ENCODE measurements at places on chromosomes 5 and 9. TPM values are rescaled to one million over a fixed set of nuclear protein-coding genes. Genes with fewer than 3 reads are reported as not detected.

GRCh38 chr9:2755285-2755684 is 38.0 kb downstream of the KCNV2 start:
- H3K36me3 ChIP-seq: no peaks in the 10 kb centered on the region
- no peak overlapping the region for H3K27ac ChIP-seq
- no peak overlapping the region for H3K4me3 ChIP-seq
- no peaks in the 10 kb centered on the region for H3K27me3 ChIP-seq
- no peak for DNase-seq
- no peaks in the 10 kb centered on the region for H3K4me1 ChIP-seq

- H3K36me3 ChIP-seq: no peaks in the 10 kb centered on the region
- no peak overlapping the region for H3K27ac ChIP-seq
- H3K27me3 ChIP-seq: no peaks in the 10 kb centered on the region
- H3K4me1 ChIP-seq: no peaks in the 10 kb centered on the region
- DNase-seq: no peak
- no peak overlapping the region for H3K4me3 ChIP-seq
These were observed 105.7 kb upstream of the HAND1 start for GRCh38 chr5:154583671-154584177.

UGT3A1 gene
- total RNA-seq: not detected

DNA sequence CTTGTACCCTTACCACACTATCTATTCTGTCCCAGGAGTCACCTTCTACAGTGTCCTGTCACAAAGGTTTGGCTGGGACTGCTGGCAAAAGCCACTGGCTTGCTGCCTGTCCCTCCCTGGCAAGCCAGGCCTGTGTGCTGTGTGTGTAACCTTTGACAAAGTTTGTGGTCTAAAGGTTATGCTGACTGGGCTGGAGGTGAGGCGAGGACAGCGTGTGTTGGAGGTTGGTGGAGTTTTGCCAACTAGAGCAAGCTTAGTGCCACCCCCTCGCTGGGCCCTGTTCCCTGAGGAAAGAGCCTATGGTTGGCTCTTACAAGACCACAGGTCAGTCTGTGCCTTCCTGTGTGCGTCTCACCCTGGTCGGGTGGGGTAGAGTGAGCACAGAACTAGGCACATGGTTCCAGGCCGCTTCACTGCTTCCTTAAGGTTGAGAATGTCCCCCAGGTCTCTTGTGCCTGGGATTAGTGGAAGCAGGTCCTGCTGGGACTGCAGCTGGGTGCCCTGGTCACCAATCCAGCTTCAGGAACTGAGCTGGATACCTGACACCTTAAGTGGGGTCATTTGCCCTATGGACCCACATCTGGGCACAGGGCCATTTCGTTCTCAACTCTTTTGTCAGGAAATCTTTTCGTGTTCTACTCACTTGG is 152.2 kb downstream of the GADD45G start:
- no peak for DNase-seq
- H3K27ac ChIP-seq: no peak overlapping the region
- no peaks in the 10 kb centered on the region for H3K4me1 ChIP-seq

DNA sequence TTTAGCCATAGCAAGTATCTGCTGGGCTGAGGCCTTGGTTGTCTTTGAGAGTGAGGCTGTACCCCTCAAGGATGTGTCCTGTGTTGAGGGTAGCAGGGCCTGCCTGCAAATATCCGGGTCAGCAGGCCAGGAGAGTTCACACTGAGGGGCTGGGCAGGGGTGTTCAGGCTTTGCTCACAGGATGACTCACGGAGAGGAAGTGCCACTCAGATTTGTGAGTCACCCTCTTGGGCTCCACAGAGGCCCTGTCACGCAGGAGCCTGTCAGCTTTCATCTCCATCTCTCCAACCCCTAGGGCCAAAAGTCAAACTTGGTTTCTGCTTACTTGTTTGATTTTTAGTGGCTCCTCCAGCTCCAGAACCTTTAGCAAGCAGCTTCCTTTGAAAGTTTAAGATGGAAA is 211.5 kb downstream of the SEC61B start:
- H3K27ac ChIP-seq: no peak overlapping the region
- H3K27me3 ChIP-seq: no peaks in the 10 kb centered on the region
- H3K36me3 ChIP-seq: no peaks in the 10 kb centered on the region

SLC46A2 gene
- total RNA-seq: not detected

GRCh38 chr5:135715267-135716055 is 119.0 kb upstream of the SLC25A48 start:
- no peak overlapping the region for H3K27ac ChIP-seq
- H3K4me3 ChIP-seq: no peak overlapping the region
- DNase-seq: no peak
- H3K27me3 ChIP-seq: no peaks in the 10 kb centered on the region
- H3K36me3 ChIP-seq: no peaks in the 10 kb centered on the region

- no peak overlapping the region for H3K27ac ChIP-seq
- no peaks in the 10 kb centered on the region for H3K27me3 ChIP-seq
- peaks cover 17% of the 10 kb centered on the region for H3K4me1 ChIP-seq
- DNase-seq: no peak
- no peaks in the 10 kb centered on the region for H3K36me3 ChIP-seq
- no peak overlapping the region for H3K4me3 ChIP-seq
These were observed 27.2 kb downstream of the TNFAIP8 start for GRCh38 chr5:119383008-119383407.

GRCh38 chr9:2727966-2728613 is 10.8 kb downstream of the KCNV2 start:
- no peak for DNase-seq
- H3K27ac ChIP-seq: no peak overlapping the region
- peaks cover 21% of the 10 kb centered on the region for H3K4me1 ChIP-seq
- H3K27me3 ChIP-seq: no peaks in the 10 kb centered on the region
- no peaks in the 10 kb centered on the region for H3K36me3 ChIP-seq

DNA sequence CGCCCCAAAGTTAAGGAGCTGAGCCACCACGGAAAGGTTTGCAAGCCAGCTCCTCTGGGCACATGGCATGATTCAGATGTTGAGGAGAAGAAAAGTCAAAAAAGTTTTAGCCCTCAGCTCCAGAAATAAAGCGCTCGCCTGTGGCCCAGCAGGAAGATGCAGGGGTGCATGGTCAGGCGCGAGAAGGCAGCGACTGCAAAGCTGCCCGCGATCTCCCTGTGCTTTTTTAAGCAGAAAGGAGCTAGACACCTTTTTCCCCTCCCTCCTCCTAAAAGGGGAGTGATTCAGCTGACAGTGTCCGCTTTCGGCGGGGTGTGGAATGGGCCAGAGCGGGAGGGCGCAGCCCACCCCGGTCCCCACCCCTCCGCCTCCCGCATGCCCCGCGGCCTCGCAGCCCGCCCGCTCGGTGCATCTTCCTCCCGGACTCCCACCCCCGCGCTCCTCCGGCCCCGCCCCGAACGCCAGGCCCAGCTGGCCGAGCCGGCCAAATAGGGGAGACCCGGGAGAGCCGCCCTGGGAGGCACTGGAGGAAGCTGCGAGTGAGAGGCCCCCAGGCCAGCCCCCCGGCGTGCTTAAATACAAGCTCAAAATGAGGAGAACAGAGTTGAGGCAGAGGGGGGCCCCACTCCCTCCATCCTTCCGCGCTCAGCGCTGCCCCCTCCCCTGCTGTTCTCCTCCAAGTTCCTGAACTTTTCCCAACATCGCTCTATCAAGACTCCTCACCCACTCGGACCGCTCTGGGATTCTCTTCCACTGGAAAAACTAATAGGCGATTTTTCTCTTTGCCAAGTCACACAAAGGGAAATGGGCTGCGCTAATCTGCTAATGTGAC is at the start of gene ADAMTS12:
Gene ADAMTS12 (minus strand): TSS at position 203 of the 832 bp plus-strand sequence. CDS start 134 bp downstream, at position 69.
- no peak for DNase-seq
- peak within 1 kb of the TSS; percentile 18 for H3K4me3 ChIP-seq
- H3K4me1 ChIP-seq: peaks cover 22% of the 10 kb centered on the region
- H3K36me3 ChIP-seq: no peaks in the 10 kb centered on the region
- no peak within 1 kb of the TSS for H3K27ac ChIP-seq

- DNase-seq: no peak
- no peaks in the 10 kb centered on the region for H3K4me1 ChIP-seq
- H3K27me3 ChIP-seq: no peaks in the 10 kb centered on the region
- no peaks in the 10 kb centered on the region for H3K36me3 ChIP-seq
- no peak overlapping the region for H3K27ac ChIP-seq
- H3K4me3 ChIP-seq: no peak overlapping the region
These were observed 147.0 kb upstream of the FOXD4L5 start for GRCh38 chr9:65432051-65432450.

- no peak for DNase-seq
- H3K4me3 ChIP-seq: no peak overlapping the region
- no peak overlapping the region for H3K27ac ChIP-seq
- no peaks in the 10 kb centered on the region for H3K36me3 ChIP-seq
- H3K27me3 ChIP-seq: no peaks in the 10 kb centered on the region
These were observed 80.2 kb downstream of the PLAC8L1 start for GRCh38 chr5:146025114-146025680.

GRCh38 chr9:119278171-119278570 is 91.1 kb downstream of the BRINP1 start:
- no peak overlapping the region for H3K4me3 ChIP-seq
- no peaks in the 10 kb centered on the region for H3K27me3 ChIP-seq
- DNase-seq: no peak
- peaks cover 13% of the 10 kb centered on the region for H3K4me1 ChIP-seq
- no peaks in the 10 kb centered on the region for H3K36me3 ChIP-seq
- H3K27ac ChIP-seq: no peak overlapping the region

DNA sequence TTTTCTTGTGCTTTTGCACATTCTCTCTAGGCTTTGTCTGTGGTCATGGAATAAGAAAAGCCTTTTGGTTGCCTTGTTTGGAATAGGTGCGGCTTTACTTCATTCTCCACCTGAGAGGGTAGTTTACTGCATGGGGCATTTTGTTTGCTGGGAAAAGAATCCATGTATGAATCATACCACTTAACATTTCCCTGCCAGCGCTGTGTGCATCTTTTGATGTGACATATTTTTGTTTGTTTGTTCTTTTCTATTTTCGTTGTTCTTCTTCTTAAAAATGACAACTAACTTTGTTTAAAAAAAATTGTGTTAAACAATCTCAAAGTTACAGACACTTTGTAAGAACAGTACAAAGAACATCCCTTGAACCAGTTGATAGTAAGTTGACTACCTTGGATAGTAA is 113.2 kb downstream of the GCNT1 start:
- H3K36me3 ChIP-seq: no peaks in the 10 kb centered on the region
- no peaks in the 10 kb centered on the region for H3K4me1 ChIP-seq
- H3K27ac ChIP-seq: no peak overlapping the region
- no peak overlapping the region for H3K4me3 ChIP-seq
- no peaks in the 10 kb centered on the region for H3K27me3 ChIP-seq

DNA sequence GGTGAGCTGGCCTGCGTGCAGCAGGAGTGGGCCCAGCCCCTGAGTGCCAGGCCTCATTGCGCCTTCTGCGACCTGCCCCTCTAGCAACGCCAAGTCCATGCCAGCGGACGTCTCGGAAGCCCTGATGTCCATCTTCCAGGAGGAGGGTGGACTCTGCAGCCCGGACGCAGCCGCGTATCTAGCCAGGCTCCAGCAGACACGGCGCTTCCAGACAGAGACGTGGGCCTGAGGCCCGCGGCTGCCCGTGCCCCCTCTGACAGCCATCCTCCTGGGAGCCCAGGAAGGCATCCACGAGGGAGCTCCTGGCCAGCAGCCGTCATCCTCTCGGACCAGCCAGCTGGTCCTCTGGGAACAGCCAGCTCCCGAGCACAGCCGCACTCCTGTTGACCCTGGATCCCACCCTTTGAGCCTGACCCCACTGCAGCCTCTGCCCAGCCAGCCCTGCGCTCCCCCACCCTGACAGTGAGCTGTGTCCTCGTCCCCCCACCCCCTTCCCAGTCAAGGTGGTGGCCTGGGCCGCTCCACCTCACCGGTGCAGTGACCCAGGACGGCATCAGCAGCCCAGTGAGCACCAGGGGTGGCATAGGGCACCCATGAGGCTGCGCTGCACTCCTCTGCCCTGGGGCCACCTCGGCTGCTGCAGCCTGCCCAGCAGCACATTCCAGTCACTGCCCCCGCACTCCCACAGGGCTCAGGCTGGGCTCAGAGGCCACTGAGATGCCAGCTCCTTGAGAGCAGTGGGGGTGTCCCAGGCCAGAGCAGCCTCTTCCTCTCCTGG is 5.7 kb downstream of the RNF208 start:
- H3K27me3 ChIP-seq: no peaks in the 10 kb centered on the region
- peaks cover 30% of the 10 kb centered on the region for H3K4me1 ChIP-seq
- no peak overlapping the region for H3K4me3 ChIP-seq
- no peak overlapping the region for H3K27ac ChIP-seq
- no peak for DNase-seq

TLR4 gene
- total RNA-seq: 13.4 TPM

DNA sequence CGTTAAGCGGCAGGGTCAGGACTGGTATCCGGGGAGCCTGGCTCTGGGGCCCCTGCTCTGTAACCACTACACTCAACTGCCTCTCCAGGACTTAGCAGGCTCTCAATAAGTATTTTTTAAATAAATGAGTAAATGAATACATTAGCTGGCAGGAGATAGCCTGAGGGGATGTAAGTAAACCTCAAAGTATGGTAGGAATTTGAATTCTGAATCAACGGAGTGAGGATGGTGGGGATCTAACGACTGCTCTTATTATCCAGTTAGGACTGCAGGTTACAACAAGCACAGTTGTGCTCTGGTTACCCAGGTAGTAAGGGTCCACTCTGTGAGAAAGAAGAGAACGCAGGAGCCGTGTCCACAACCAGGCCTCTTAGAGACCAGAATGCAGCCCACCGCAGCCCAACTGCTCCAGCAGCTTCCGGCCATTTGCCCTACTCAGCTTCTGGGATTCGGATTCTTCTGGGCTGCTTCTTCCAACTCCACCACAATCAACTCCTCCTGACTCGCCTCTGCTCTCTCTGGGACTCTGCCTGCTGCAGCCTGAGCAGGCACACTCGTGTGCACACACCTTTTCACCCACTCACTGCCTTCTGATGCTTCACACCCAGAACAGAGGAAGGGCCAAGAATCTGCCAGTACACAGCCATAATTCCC is 52.6 kb downstream of the MED27 start:
- no peaks in the 10 kb centered on the region for H3K36me3 ChIP-seq
- DNase-seq: no peak
- H3K27me3 ChIP-seq: no peaks in the 10 kb centered on the region
- no peak overlapping the region for H3K4me3 ChIP-seq

SLC38A9 gene
- total RNA-seq: 9.1 TPM

DNA sequence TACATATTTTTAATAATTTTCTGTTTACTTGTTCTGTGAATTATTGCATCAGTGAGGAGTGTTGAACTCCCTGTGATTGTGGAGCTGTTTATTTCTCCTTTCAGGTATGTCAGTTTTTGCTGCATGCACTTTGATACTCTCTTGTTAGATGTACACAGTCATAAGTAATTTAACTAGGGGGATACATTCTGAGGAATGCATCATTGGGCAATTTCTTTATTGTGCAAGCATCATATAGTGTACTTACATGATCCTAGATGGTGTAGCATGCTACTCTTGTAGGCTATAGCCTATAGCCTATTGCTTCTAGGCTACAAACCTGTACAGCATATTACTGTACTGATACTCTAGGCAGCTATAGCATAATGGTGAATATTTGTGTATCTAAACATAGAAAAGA is 9.5 kb downstream of the DENND4C start:
- H3K4me1 ChIP-seq: no peaks in the 10 kb centered on the region
- no peak for DNase-seq
- H3K4me3 ChIP-seq: no peak overlapping the region
- peaks cover 8% of the 10 kb centered on the region for H3K36me3 ChIP-seq
- H3K27ac ChIP-seq: no peak overlapping the region

TRIM41 gene
- 11.2 TPM for total RNA-seq

PCA3 gene
- not detected for total RNA-seq

DNA sequence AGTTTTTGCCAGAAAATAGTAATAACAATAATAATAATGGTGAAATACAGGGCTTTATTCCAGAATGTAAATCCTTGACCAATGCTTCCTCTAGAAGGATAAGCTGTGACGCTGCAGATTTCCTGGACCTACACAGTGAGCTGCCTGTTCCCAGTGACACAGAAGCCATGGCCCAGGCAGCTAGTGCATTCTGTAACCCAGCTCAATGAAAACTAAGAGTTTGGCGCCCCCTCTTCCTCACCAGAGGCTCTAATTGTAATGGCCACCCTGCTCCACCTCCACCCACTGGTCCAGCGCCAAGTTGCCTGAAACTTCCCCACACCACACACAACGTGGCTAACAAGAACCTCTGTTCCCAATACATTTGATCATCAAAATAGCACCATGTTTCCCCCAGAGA is 248.1 kb downstream of the CETN3 start:
- no peaks in the 10 kb centered on the region for H3K4me1 ChIP-seq
- no peaks in the 10 kb centered on the region for H3K27me3 ChIP-seq
- H3K4me3 ChIP-seq: no peak overlapping the region
